ENCODE measurements at places on chromosomes 2 and 18.

DNA sequence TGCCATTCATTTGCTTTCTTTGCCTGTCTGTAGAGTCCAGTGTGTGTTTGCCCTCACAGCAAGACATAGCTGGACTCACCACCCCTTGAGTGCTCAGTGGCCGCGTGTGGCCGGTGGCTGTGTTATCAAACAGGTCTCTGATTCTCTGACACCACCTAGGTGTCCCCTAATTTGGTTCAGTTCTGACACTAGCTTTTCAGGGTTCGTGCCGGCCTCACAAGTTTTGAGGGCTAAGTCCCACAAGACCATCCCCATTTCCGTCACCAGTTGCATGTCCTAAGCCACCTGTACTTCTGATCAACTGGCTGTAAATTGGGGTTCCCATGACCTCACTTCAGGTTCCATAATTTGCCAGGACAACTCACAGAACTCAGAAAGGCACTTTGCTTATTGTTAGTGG lies 23.5 kb downstream of the NCK2 start:
- H3K4me3 ChIP-seq = no peak overlapping the region
- H3K27ac ChIP-seq = no peak overlapping the region
- peaks cover 71% of the 10 kb centered on the region for H3K4me1 ChIP-seq
- no peak for DNase-seq
- no peaks in the 10 kb centered on the region for H3K27me3 ChIP-seq

GRCh38 chr2:101330253-101330933 lies 21.9 kb upstream of the RNF149 start:
- H3K27me3 ChIP-seq = no peaks in the 10 kb centered on the region
- H3K4me1 ChIP-seq = peaks cover 3% of the 10 kb centered on the region
- H3K36me3 ChIP-seq = no peaks in the 10 kb centered on the region
- H3K4me3 ChIP-seq = peak overlapping the region; percentile 12
- peak; percentile 57 for DNase-seq
- peak overlapping the region; percentile 77 for H3K27ac ChIP-seq

DNA sequence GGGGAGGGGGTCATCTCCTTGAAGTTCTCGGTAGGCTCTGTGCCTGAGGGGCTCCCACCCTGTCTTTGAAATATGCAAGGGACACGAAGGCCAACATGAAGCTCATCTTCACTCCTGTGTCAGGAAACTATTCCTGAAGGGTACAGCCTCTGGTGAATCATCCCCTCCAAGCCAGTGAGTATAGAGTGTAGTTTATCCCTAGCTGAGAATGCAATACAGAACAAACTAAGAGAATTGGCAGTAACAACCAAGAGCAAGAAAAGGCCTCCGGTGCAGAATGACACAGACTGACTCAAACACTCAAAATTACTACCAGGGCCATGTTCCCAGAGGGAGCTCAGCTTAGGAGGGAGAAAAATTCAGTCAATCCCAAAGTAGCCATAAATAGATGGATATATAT lies 413.3 kb downstream of the BCL11A start:
- no peak overlapping the region for H3K4me3 ChIP-seq
- H3K27ac ChIP-seq = no peak overlapping the region
- H3K36me3 ChIP-seq = peaks cover 42% of the 10 kb centered on the region
- no peak for DNase-seq

DNA sequence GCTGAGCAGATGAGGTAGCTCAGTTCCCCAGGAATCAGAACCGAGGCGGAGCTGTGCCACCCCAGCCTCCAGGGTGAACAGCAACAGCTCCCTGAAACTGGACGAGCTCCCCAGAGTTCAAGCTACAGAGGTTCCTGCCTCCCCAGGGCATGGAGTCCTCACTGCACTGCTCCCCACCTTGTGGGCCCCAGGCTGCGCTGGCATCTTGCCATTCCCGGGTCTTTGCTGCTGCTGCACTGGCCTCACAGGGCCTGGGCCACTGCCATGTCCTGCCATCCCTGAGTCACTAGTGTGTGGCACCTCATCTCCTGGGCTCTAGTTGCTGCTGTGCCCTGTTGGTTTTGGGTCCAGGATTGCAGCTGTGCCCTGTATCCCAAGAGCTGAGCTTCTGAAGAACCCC lies 166.9 kb downstream of the SNTG2 start:
- no peak overlapping the region for H3K4me3 ChIP-seq
- peaks cover 63% of the 10 kb centered on the region for H3K36me3 ChIP-seq
- H3K27me3 ChIP-seq = peaks cover 7% of the 10 kb centered on the region

DNA sequence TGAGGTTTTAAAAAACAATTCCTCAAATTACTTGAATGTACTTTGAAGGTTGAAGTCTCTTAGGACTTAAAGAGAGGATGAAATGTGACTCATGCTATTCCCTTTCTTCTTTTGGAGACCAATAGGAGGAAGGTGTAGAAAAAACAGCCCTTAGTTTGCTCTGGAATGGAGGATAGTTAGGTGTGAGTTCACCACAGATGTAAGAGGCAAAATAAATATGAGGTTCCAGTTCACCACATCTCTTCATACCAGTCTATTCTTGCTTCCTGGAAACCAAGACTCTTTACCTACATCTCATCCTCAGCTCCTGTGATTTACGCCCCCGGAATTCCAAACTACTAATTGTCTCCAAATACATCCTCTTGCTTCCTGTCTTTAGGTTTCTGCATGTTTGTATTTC lies 77.5 kb upstream of the TTC21B start:
- DNase-seq = no peak
- no peaks in the 10 kb centered on the region for H3K36me3 ChIP-seq
- H3K4me1 ChIP-seq = no peaks in the 10 kb centered on the region
- no peaks in the 10 kb centered on the region for H3K27me3 ChIP-seq
- no peak overlapping the region for H3K4me3 ChIP-seq
- H3K27ac ChIP-seq = no peak overlapping the region

- peak; percentile 75 for DNase-seq
- peaks cover 8% of the 10 kb centered on the region for H3K4me1 ChIP-seq
Observed at GRCh38 chr2:113080134-113080533, 12.4 kb downstream of the IL1F10 start.

DNA sequence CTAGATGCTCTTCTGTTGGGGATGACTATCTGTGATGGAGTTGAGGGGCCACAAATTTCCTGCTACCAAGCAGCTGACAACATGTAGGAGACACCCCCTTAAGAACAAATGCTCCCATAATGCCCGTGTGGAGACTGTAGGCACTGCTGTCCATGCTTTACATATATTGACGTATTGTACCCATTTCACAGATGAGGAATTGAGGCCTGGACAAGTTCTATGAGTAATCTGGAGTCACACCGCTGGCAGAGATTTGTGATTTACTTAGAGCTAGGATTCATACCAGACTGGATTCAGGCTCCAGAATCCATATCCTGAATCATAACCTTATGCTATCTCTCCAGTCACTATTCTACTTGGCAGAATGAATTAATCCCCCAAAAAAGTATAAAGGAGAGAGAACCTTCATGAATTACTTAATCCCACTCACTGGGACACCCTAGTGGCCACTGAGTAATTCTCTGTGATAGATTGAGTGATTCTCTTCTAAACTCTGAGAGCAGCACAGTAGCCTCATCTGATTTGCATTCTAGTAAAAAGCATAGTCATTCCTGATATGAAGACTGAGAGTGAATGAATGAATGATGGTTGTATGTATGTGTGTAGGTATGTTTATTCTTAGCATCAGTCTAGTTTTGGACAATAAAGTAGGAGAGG lies 460.7 kb upstream of the MEIS1 start:
- no peak overlapping the region for H3K4me3 ChIP-seq
- no peak for DNase-seq
- no peak overlapping the region for H3K27ac ChIP-seq

DNA sequence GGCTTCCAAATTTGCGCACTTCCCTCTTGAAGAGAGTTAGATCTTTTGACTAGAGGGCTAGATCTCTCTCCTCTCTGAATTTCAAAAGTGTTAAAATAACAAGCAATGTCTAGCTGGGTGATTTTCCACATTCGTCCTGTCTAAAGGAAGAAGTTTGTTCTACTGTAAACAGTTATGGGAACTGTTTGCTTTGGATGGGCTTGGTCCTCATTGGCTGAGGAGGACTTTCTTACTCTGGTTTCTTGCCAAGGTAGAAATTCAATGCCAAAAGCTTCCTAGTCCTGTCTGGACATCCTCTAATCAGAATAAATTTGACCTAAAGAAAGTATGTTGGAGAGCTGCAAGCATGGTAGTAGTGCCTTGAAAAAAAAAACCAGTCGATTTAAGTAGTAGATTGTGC lies 47.4 kb upstream of the RAPH1 start:
- no peak overlapping the region for H3K27ac ChIP-seq
- H3K4me3 ChIP-seq = no peak overlapping the region
- no peaks in the 10 kb centered on the region for H3K27me3 ChIP-seq
- peaks cover 26% of the 10 kb centered on the region for H3K4me1 ChIP-seq

- peaks cover 39% of the 10 kb centered on the region for H3K4me1 ChIP-seq
- H3K27me3 ChIP-seq = peaks cover 4% of the 10 kb centered on the region
- H3K27ac ChIP-seq = no peak overlapping the region
- no peak for DNase-seq
- H3K36me3 ChIP-seq = no peaks in the 10 kb centered on the region
Observed at GRCh38 chr2:59339837-59340207, 1098.7 kb upstream of the FANCL start.

GRCh38 chr2:62992561-62992960 lies 58.1 kb upstream of the OTX1 start:
- H3K36me3 ChIP-seq = peaks cover 9% of the 10 kb centered on the region
- DNase-seq = no peak
- no peaks in the 10 kb centered on the region for H3K27me3 ChIP-seq
- H3K27ac ChIP-seq = no peak overlapping the region
- no peak overlapping the region for H3K4me3 ChIP-seq

DNA sequence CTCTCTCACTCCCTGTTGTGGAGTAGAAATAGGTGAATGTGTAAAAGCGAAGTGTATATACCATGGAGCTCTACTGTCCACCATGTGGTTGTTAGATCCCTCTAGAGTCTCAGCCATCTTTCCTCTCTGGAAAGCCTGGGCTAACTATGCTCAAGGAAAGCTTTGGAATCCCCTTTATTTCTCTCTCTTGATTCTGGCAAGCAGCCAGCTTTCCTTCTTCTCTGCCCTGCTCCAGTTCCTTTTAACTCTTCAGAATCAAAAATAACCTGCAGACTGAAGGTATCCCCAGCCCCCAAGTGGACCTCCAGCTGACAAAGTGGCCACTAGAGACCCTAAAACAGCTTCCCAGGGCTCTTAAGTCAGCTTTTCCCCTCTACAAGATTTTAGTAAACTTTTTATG lies 381.9 kb downstream of the PLCL1 start:
- no peak for DNase-seq
- no peak overlapping the region for H3K27ac ChIP-seq

DNA sequence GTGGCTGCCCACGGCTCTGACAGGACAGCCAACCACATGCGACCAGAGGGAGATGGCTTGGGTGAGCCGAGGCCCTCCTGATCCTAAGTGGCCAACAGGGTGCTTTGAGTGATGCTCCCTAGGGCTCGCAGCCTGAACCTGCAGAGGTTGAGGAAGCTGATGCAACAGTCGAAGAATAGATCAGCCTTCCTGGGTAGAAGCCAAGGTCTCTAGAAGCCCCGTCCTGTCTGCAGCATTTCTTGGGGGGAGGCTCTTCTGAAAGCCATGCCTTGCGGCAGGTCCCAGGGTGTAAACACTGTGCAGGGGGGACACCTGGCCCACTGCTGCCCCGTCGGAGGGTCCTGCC lies 136.4 kb downstream of the HDAC4 start:
- H3K27me3 ChIP-seq = no peaks in the 10 kb centered on the region
- no peaks in the 10 kb centered on the region for H3K36me3 ChIP-seq
- no peak overlapping the region for H3K4me3 ChIP-seq
- H3K4me1 ChIP-seq = peaks cover 50% of the 10 kb centered on the region
- H3K27ac ChIP-seq = peak overlapping the region; percentile 27

- H3K27ac ChIP-seq = no peak overlapping the region
- H3K36me3 ChIP-seq = no peaks in the 10 kb centered on the region
- no peak for DNase-seq
- H3K4me3 ChIP-seq = no peak overlapping the region
Observed at GRCh38 chr2:166148500-166149400, 20.9 kb upstream of the SCN1A start.

GRCh38 chr2:10035053-10035422 lies 8.3 kb upstream of the KLF11 start:
- no peak for DNase-seq
- H3K27ac ChIP-seq = no peak overlapping the region
- no peaks in the 10 kb centered on the region for H3K36me3 ChIP-seq
- no peak overlapping the region for H3K4me3 ChIP-seq

DNA sequence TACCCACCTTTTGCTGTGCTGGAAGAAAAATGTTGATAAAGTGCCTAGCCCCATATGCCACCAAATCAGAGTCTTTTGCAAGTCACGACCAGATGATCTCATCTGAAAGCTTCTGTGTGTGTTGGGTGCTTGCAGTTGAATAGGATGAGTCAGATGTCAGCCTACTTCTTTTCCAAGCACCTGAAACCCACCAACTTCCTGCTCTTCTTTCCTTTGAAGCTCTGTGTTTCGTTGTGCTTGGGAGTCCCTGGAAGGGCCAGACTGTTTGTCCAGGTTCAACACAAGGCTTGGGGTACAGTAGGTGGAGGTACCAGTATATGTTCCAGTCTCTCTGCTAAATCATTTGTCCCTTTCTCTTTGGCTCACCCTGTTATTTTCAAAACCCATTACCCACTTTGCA lies 36.8 kb upstream of the LCLAT1 start:
- no peak for DNase-seq
- peaks cover 32% of the 10 kb centered on the region for H3K4me1 ChIP-seq
- H3K4me3 ChIP-seq = no peak overlapping the region
- H3K27me3 ChIP-seq = peaks cover 35% of the 10 kb centered on the region
- H3K27ac ChIP-seq = no peak overlapping the region

- H3K27ac ChIP-seq = no peak overlapping the region
- no peak for DNase-seq
- no peak overlapping the region for H3K4me3 ChIP-seq
- peaks cover 21% of the 10 kb centered on the region for H3K4me1 ChIP-seq
- peaks cover 12% of the 10 kb centered on the region for H3K27me3 ChIP-seq
- H3K36me3 ChIP-seq = no peaks in the 10 kb centered on the region
Observed at GRCh38 chr2:85706599-85707296, 12.6 kb downstream of the GNLY start.

GRCh38 chr2:241072151-241072550 lies 29.9 kb downstream of the MTERF4 start:
- H3K36me3 ChIP-seq = no peaks in the 10 kb centered on the region
- no peaks in the 10 kb centered on the region for H3K27me3 ChIP-seq
- no peaks in the 10 kb centered on the region for H3K4me1 ChIP-seq
- no peak for DNase-seq

- peaks cover 47% of the 10 kb centered on the region for H3K4me1 ChIP-seq
- peaks cover 25% of the 10 kb centered on the region for H3K36me3 ChIP-seq
- no peak for DNase-seq
Observed at GRCh38 chr18:54389143-54389505, 31.4 kb downstream of the C18orf54 start.

DNA sequence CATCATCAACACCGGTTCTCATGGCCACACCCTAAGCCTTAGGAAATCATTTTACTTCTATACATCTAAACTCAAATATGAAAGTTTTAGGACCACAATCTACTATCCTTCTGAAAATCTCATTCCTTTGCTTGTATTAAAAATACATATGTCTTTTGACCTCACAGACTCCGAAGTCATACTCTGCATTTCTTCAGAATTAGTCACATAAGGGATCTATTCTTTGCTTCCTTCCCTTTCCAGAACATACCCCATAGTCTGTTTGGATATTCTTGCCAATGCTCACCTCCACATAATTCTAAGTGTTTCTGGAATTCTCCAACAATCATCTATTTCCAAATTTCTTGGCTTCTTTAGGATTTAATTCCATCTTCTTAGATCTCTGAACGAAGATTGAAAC lies 14.2 kb upstream of the DSG1 start:
- no peaks in the 10 kb centered on the region for H3K36me3 ChIP-seq
- peaks cover 23% of the 10 kb centered on the region for H3K4me1 ChIP-seq
- H3K4me3 ChIP-seq = no peak overlapping the region

GRCh38 chr18:805008-805754 lies 6.9 kb downstream of the YES1 start:
- no peak overlapping the region for H3K27ac ChIP-seq
- H3K27me3 ChIP-seq = no peaks in the 10 kb centered on the region
- H3K4me1 ChIP-seq = peaks cover 43% of the 10 kb centered on the region
